ENCODE measurements at places on chromosomes 3 and 15.

- no peak for DNase-seq
These were observed 127.8 kb downstream of the EPHB1 start for GRCh38 chr3:134922866-134923265.

DNA sequence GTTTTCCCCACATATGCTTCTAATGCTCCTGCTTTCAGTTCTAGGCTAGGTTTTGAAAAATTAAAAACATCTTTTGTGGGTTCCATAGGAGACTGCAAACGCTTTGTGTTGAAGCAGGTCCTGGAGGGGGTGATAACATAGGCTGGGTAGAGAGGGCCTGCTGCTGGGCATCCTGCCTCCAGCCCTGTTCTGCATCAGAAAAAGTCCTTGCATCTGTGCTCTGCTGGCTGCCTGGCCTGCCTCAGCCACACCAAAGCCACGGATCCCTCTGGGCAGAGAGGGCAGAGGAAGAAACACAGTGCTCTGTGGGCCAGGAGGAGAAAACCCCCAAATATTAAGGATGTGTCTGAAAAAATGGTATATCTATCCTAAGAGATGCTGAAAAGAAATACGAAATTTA lies 3.9 kb upstream of the ARPP21 start:
- no peak for DNase-seq

DNA sequence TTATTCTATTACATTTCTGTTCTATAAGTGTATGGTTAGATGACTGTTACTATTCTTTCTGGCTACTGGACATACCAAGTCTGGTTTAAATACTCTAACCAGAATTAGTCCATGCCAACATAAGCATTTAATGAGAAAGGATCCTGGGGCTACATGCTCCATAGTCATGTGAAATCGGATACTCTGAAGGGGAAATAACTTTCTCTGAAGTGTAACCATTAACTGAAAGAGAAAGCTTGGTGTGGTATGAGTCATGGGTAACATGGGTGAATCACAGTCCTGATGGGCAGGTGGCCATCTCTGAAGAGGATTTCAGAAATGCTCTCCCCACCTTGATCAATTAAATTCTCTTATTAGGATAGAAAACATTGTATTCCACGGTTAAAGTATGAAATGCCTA lies 69.4 kb downstream of the FHIT start:
- no peak for DNase-seq

- DNase-seq, result no peak
These were observed 11.7 kb downstream of the MRPL3 start for GRCh38 chr3:131491084-131491483.

- no peak for DNase-seq
These were observed 35.8 kb downstream of the ISG20 start for GRCh38 chr15:88674661-88675060.

GRCh38 chr3:45976191-45977091 lies 19.2 kb downstream of the FYCO1 start:
- no peak for DNase-seq

DNA sequence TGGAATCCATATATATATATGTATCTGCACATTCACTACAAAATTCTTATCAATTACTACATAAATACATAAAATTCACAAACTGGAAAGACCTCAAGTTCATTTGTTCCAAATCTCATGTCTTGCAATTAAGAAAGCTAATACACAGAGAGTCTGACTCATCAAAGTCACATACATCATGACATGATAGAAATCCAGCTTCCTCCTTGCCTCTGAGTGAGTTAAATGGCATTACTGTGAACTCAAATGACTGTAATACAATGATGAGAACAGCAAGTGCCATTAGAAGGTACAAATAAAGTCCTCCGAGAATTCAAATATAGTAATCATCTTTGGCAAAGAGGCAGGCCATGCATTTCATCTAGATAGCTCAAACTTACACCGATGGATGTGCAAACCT lies 55.1 kb upstream of the AGTR1 start:
- no peak for DNase-seq

GRCh38 chr3:185280572-185281365 lies 26.9 kb upstream of the EHHADH start:
- DNase-seq, result no peak

DNA sequence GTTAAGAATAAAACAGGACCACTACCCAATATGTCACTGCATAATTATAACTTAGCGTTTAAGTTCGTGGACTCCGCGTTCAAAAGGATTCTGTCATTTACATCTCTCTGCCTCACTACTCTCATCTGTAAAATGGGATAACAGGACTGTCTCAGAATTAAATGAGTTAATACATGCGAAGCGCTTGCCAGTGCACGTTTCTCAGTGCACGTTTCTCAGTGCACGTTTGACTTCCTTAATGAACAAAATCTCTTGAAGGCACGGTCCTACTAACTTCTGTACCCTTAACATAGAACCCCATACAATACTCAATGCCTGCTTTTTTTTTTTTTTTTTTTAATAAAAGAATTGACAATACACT lies 499 bp downstream of the RABL3 start:
- no peak for DNase-seq
